ENCODE measurements at places on chromosomes 16 and 17. TPM values are rescaled to one million over a fixed set of nuclear protein-coding genes. Genes with fewer than 3 reads are reported as not detected.

DRC7 gene
- 0.03 TPM for polyA plus RNA-seq

INO80E gene
- 362 TPM for polyA plus RNA-seq

RPGRIP1L gene
- 3.3 TPM for polyA plus RNA-seq

RAB11FIP4 gene
- 2.1 TPM for polyA plus RNA-seq

ZFP3 gene
- polyA plus RNA-seq = 1.8 TPM

CEP112 gene
- polyA plus RNA-seq = 13.5 TPM

KRTAP4-6 gene
- polyA plus RNA-seq = not detected

MRM3 gene
- polyA plus RNA-seq = 12.9 TPM

UNC45B gene
- 0.02 TPM for polyA plus RNA-seq

DNA sequence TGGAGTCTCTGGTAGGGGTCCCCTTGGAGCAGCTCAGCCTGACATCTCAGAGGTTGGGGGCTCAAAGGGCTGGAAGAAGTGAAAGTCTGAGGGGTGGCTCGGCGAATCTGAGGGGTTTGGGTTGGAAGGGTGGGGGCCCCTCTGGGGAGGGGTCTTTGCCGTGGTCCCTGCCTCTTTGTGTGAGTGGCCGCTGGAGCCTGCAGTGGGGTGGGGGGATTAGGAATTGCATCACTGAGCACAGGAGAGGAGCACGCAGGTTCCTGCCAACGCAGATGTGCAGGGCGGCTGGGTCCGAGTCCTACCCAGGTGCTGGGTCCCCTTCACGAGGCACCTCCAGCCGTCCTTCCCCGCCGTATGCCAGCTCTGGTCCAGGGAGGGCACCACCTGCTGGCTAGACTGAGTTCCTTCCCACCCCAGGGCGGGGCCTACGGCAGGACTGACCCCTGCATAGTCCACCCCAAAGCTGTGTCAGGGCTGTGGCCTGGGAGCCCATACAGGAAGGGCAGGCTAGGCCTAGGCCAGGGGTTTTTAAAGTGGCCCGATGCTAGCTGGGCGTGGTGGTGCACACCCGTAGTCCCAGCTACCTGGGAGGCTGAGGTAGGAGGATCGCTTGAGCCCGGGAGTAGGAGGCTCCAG lies 9.9 kb downstream of the FMNL1 start:
- no peak for DNase-seq

- peak; percentile 26 for DNase-seq
These were observed 8.9 kb downstream of the NHERF2 start for GRCh38 chr16:2035431-2036199.

DNA sequence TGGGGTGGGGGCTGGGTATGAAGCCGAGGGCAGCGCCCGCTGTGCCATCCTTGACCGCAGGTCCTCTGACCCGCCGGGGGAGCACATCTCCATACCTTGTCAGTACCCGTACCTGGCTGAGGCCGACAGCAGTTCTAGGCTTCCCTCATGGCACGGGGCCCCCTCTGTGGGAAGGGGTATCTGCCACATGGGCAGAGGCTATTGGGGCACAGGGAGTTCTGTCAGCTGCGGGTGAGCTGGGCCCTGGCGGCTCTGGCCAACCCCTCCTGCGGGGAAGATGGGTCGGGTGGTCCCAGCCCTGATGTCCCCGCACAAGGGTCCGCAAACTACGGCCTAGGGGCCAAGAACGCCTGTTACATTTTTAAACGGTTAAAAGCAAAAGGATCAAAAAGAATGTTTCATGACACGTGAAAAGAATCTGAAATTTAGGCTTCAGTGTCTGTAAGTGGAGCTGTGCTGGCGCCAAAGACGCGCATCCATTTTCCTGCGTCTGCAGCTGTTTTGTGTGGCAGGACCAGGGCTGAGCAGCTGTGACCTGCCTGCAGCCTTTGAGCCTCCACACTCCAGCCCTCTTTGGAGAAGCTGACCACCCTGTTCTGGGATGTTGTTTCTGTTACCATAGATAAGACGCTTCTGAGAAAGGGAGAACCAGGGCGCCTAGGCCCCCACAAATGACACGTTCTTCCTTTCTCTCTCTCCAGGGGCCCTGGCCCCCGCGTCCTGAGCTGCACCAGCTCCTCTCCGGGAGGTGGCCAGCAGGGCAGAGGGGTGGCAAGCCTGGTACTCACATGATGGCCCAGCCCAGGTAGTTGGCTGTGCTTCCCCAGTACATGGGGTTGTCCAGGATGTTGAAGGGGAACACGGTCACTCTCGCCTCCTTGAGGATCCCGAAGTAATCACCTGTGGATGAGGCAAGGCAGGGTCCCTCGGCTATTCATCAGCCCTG lies 12.7 kb upstream of the RASD1 start:
- DNase-seq = no peak

- DNase-seq = no peak
These were observed 22.4 kb downstream of the SOX9 start for GRCh38 chr17:72143245-72143644.

DNA sequence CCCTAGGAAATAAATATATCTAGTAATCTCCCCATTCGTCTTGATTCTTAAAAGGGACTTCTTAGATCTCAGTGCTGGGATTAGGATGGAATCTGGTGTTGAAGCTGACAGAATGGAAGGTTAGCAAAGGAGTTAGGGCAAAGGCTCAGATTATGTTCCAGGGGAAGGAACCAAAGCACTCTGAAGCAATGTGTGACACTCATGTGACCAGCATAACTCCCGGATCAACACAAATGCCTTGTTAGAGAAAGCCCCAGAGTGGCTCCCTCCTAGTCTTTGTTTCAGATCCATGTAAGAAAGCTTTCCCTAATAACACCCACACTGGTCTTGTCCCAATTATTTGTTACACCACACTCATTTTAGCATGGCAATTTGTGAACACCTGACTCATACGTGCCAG lies 62.6 kb upstream of the ERN1 start:
- no peak for DNase-seq

- DNase-seq = no peak
These were observed 1.4 kb upstream of the DHX8 start for GRCh38 chr17:43482103-43483012.

- peak; percentile 55 for DNase-seq
These were observed 10.6 kb downstream of the GPRC5B start for GRCh38 chr16:19874026-19874425.

DNA sequence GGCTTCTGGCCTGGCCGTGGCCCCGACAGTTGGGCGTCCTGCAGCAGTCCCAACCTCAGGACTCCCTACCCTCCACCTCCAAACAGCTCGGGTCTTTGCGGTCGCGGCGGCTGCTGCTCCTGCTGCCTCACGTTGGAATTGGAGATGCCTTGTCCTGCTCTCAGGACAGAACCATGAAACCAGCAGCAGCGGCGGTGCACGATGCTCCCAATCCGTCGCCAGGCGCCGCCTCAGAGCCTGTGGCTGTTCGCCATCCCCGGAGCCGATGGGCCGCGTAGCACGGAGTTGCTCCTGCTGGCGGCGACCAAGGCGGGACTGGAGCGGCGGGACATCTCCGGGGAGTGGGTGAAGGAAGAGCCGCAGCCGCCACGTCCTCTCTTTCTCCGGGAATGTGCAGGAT lies 1965.9 kb downstream of the TP53TG3F start:
- DNase-seq = no peak

DNA sequence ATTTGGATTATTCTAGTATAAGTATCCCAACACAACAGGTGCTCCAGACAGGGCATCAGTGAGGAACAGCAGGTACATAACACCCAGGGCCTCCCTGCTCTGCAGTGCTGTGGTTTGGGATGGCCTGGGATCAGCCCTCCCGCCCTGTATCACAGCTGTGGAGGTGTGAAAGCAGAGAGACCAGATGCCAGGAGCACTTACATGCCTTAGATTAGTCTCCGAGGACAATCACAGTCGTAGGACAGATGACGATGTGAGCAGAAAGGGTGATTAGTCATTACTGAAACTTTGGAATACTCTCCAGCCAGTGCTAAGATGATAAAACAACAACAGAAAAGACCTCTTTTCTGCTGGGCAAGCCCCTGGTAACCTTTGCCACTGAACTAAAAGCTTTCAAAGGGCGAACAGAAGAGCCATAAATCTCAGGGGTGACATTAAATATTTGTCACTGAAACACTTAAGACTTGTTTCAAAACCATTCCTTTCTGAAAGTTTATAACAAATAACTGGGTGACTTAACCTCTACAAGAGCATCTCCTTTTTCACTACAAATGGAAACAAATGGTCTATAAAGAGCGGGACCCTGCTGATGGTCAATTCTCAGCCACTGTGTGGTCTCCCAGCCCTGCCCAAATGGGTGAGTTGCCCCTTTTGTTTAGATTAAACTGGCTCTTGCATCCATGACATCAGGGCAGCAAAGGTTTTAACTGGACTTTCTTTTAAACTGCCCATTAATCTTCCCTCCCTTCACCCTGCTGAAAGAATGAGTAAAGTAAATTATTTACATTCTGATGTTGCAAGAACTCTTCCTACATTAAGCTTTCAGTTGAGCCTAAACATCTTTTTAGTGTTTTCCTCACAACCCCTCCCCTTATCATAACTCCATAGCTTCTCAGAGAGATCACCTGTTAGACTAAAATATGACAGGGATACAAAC lies 183.1 kb upstream of the COX10 start:
- no peak for DNase-seq

DNA sequence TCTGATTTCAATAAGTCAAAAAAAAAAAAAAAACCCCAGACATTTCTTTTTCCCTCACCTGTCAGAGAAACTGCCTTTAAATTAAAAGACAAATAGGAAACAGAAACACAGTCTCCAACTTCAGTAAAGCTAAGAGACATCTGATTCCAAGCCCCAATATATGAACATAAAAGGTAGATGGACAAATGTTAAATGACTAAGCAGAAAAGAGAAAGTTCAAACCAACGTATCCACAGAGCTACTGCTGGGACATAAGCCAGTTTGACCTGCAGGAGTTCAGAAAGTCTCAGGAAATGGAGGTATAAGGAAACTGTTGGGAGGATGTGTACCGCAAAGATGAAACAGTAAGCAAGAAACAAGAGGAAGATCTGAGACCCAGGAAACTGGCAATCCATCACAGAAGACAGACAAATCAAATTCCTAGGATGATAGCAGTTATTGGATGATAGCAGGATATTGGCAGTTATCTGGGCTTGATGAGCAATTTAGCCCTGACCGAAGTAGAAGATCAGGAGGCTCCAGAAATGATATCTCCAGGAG lies 135.0 kb downstream of the BRIP1 start:
- DNase-seq = no peak

- no peak for DNase-seq
These were observed 89.5 kb upstream of the SOX9 start for GRCh38 chr17:72031219-72031884.

- no peak for DNase-seq
These were observed 18.8 kb downstream of the USP22 start for GRCh38 chr17:21024024-21024423.

DNA sequence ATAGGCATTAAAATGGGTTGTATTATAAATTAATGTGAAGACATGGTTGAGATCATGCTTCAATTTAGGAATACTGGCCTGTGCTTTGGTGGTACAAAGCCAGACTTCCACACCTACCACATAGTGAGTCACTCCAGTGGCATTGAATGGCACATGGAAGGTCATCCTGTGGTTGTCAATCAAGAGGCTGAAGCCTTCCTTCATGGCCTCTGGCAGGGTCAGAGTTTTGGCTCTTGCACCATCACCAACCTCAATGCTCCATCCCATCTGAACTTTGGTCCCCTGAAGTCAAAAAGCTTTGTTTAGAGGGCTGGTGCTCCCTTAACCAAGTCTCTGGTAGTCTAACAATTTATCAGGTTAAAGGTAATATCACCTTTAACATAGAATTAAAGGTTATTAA lies 6.1 kb downstream of the ZP2 start:
- DNase-seq = no peak

GRCh38 chr17:68910789-68911431 lies 44.3 kb downstream of the ABCA8 start:
- no peak for DNase-seq

DNA sequence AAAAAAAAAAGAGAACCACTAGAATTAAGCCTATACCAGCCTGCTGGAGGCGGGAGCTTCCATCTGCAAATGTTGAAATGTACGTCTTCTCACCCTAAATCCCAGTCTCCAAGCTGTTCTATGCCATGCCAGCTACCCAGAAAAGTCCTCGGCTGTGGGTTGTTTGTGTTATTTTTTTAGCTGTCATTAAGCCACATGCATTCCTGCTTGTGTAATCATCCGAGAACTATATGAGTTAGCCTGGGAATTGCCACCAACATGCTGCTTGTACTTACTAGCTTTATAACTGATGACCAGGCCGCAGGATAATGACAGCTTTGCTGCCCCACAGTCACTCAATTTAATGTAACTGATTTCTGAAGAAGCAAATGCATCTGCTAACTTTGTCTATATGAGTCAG lies 313.9 kb upstream of the SALL1 start:
- DNase-seq = no peak

- DNase-seq = no peak
These were observed 41.0 kb downstream of the RAI1 start for GRCh38 chr17:17722081-17722905.

DNA sequence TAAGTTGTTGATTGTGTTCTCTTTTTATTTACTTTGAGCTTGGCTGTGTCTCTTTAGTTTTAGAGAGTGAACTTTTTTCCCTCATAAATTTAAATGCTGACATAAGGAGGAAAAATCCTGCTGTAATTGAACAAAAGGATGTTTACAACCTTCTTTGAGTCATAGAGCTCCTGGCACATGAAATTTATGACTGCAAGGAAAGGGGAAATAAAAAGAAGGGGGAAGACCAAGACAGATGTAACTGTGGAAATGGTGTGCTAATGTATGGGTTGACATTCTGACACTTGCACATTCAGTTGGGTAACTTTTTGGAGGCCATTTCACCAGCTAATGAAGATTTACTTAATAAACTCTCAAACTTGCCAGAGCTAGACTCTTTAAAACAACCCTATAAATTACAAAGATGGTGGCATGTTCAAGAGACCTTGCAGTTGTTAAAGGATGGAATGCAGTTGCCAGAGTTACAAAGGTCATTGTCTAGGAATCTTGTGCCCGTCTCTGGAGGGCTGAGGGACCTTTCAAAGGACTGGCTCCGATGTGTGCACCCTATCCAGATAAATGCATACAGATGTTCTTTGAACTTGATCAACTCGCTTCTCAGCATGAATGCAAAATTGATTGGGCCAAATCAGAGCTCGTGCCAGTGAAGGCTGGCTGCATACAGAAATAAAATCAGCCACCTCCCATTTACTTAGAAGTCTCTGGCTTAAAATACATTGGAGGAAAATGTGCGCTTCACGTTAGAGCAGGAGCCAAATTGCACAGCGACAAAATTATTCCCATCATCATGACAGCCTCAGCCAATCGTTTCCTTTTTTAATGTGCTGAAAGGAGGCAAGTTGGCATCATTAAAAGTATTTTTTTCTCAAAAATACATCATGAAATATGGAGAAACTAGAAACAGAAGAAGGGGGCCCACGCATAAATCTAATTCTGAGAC lies 289.0 kb upstream of the XYLT1 start:
- DNase-seq = no peak

DNA sequence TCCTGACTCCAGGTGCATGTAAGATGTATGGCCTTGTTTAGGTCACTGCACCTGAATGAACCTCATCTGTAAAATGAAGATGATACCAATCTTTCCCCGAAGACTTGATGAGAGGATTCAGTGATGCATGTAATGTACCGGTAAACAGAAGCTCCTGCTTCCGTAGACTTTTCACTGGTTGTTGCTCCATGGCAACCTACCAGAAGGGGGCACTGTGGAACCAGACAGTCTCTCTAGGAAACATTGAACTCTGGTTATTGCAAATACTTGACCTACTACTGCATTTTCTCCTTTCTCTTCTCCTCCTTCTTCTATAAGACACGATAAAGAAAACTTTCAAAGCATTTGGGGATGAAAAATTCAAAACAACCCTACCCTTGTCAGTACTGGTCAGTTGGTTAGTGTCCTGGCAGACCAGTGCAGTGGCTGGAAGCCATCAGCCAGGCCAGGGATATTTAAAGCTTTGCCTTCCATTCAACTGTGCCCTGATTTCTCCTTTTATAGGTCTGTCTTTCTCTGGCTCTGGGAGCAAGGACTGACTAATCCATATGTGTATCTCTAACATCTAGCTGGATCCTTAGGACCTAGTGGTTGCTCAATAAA lies 667.4 kb upstream of the SALL1 start:
- DNase-seq = peak; percentile 24
